Stimulated activated CD4-positive, alpha-beta T cell treated with anti-CD3 and anti-CD28 coated beads, Interleukin-15, amount 100 ng/mL, for 24 hours (primary cell): ENCODE measurements at places on chromosomes 4 and X.

DNA sequence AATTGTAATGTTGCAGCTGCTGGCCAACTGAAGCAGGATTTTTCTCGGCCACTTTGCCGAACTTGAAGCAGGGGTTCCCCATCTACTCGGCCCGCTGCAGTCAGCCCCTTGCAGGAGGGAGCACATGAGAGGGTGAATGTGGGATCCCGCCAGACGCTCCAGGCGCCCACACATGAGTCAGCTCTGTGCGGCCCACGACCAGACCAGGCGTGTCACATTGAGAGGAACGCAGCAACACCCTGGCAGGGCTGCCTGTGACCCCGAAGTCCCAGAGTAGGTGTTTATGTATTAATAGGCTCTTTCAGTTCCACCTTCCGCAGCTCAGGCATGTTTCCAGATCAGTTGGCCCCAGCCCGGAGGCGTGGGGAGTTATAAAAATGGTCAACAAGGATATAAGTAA, 344.7 kb upstream of the PABPC4L start:
- no peak for DNase-seq

- DNase-seq, result no peak
Observed at GRCh38 chrX:107199491-107199890, 6.7 kb downstream of the NUP62CL start.

GRCh38 chrX:115689931-115690330, 129.0 kb downstream of the PLS3 start:
- DNase-seq, result no peak

DNA sequence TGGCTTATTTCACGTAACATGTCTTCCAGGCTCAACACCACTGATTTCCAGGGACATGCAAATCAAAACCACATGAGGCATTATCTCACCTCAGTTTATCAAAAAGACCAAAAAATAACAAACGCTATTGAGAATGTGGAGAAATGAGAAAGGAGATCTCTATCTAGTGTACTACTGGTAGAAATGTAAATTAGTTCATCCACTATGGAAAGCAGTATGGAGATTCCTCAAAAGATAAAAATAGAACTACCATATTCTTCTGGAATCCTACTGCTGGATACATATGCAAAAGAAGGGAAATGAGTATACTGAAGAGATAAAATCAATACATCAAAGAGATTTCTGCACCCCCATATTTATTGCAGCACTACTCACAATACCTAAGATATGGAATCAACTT, 329.6 kb upstream of the NDST3 start:
- no peak for DNase-seq

GRCh38 chr4:26785810-26786209, 74.8 kb upstream of the STIM2 start:
- no peak for DNase-seq

- no peak for DNase-seq
Observed at GRCh38 chrX:13285693-13286092, 34.2 kb downstream of the ATXN3L start.

DNA sequence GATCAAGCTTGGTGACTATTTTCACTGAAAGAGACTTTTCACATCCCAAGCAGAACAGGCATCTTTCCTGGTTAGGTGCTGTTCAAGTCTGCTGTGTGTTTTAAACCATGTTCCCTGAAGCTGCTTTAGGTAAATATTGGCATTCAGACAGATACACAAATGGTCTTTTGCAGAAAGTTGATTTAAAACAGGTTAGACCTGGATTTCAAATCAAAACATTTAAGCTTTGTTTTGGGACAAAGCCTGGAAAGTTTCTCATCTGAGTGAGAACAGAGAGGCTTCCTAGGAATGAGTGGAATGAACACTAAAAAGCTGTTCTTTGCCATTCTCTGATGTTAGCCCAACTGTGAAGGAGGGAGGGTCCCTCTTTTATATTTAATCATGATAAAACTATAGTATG, 10.1 kb downstream of the ANXA3 start:
- DNase-seq, result no peak

- DNase-seq, result no peak
Observed at GRCh38 chr4:153295131-153295755, 49.2 kb upstream of the MND1 start.

DNA sequence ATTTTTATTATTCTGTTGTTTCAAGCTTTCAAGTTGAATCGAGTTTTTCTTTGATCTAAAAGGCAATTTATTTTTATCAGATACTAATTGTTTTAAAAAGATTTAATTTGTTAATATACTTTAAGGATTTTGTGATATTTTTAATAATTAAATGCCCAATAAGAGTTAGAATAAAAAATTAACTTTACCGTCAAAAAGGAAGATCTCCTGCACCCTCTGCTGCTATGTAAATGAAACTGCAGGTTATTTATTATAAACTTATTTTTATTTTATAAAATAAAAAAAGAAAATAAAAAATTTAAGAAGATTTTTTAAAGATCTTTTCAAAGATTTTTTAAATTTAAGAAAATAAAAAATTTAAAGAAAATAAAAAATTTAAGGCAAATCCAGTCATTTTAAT, 166.1 kb downstream of the CCSER1 start:
- DNase-seq, result no peak

- DNase-seq, result no peak
Observed at GRCh38 chr4:54696649-54697048, 38.9 kb downstream of the KIT start.

- DNase-seq, result no peak
Observed at GRCh38 chr4:175435381-175435783, 376.7 kb downstream of the GPM6A start.

DNA sequence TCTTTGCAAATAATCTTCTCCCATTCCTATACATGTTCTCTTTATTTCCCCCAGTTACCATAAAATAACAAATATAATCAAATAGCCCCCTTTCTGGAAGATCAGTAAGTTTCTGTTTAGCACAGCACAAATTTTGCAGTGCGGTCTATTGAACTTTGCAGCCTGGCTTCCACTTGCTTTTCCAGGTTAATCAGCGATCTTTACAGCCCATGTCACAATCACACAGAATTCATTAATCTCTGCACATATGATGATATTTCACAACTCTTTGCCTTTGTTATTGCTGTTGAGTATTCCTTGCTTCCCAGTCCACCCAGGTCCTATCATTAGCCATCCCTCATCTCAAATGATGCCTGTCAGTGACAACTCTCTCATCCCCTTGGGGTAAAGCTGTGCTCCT, 2358.0 kb downstream of the PCDH7 start:
- no peak for DNase-seq

- DNase-seq, result no peak
Observed at GRCh38 chrX:125004799-125005198, 314.9 kb upstream of the TEX13C start.

GRCh38 chr4:185112104-185112503, 31.0 kb upstream of the SLC25A4 start:
- DNase-seq, result no peak

DNA sequence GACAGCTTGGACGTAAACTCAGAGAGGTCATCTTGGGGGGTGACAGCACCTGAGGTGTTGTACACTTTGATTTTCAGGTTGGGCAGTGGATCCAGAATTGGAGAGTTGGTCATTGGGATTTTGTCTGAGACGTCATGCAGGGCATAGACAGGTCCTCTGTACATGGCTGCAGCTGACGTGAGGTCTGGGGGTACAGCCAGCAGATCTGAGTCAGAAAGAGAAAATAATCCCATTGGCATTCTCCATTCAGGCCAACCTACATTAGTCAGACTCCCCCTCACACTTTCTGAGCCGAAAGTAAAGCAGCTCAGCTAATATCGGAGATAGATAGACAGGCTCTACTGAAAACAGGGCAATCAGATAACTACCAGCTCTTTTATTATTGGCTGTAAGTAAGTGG, 329.7 kb downstream of the UNC5C start:
- no peak for DNase-seq

- peak; percentile 90 for DNase-seq
Observed at GRCh38 chr4:7803992-7804755, 135.5 kb downstream of the AFAP1 start.

- DNase-seq, result no peak
Observed at GRCh38 chrX:33457102-33457501, 245.8 kb upstream of the DMD start.

DNA sequence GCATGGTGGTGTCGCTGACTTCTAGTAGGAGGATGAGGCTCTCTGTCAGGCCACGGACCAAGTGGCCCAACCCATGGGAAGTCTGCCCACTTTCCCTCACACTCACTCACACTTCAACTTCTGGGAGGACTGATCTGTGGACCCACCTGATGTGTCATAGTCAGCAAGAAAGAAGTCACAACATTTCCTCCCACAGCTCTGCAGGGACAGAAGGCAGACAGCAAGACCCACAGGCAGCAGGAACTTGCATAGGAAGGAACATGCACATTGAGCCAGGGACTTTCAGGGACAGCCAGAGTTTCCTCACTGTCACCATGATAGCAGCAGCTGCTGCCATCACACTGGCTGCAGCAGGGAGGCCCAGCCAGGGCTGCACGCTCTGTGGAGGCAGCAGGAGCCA, 19.5 kb downstream of the XAGE5 start:
- DNase-seq, result no peak

GRCh38 chr4:183396227-183396637, 48.2 kb upstream of the CDKN2AIP start:
- no peak for DNase-seq

GRCh38 chr4:116636917-116637316, 448.5 kb downstream of the TRAM1L1 start:
- DNase-seq, result no peak

DNA sequence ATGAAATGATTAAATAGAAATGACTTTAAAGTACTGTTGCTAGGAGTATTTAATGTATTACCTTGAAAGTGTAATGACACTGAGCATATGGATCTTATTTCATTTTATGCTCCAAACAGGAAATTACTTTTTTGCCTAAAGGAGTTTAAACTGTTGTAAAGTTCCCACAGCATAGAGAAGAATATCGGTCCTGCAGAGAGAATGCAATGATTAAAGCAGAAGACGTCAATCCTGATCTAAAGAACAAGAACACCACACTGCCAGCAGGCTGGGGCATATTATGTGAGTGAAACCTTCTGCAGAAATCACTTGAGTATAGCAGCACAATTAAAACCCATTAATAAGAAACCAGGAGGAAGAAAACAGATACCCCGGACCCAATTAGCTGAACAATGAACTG, 72.8 kb upstream of the CAMK2D start:
- DNase-seq, result no peak

- no peak for DNase-seq
Observed at GRCh38 chr4:69039071-69039470, 57.2 kb upstream of the UGT2B7 start.

GRCh38 chr4:61950625-61951024, 750.5 kb downstream of the ADGRL3 start:
- DNase-seq, result no peak

- DNase-seq, result peak; percentile 8
Observed at GRCh38 chr4:147984065-147984777, 252.3 kb downstream of the ARHGAP10 start.

GRCh38 chrX:132088864-132089263, 39.0 kb downstream of the FRMD7 start:
- DNase-seq, result no peak

DNA sequence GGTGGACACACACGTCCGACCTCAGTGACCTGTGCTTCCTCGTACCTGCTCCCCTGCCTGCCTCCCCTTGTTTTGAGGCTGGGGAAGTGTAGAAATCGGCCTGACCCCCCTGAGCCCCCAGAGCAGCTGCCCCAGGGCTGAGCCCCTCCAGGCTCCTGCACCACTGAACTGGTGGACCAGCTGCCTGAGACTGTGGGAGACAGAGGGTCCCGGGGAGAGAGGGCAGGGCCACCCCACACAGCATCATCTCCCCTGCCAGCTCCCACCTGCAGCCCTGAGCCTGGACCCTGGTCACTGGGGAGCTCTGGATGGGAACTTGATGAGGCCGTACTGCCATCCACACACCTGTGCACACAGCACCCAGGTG, 15.0 kb upstream of the NAT8L start:
- no peak for DNase-seq

DNA sequence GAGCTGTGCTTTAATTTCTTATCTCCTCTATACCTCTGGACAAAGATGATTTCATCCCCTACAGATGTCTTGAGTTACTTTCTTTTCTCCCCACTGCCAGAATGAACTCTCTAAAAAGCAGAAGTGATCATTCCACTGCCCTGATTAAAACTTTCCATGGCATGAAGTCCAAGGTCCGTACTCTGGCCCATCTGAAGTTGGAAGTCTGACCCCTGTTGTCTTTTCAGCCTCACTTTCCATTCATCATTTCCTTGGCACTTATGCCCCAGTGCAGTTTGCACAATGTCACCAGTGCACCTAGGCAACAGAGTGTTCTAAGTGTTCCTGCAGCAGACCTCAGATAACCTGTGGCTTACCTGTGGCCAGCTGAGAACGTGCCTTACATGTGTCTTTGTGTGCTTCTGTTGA, 242.4 kb downstream of the FRAS1 start:
- no peak for DNase-seq

DNA sequence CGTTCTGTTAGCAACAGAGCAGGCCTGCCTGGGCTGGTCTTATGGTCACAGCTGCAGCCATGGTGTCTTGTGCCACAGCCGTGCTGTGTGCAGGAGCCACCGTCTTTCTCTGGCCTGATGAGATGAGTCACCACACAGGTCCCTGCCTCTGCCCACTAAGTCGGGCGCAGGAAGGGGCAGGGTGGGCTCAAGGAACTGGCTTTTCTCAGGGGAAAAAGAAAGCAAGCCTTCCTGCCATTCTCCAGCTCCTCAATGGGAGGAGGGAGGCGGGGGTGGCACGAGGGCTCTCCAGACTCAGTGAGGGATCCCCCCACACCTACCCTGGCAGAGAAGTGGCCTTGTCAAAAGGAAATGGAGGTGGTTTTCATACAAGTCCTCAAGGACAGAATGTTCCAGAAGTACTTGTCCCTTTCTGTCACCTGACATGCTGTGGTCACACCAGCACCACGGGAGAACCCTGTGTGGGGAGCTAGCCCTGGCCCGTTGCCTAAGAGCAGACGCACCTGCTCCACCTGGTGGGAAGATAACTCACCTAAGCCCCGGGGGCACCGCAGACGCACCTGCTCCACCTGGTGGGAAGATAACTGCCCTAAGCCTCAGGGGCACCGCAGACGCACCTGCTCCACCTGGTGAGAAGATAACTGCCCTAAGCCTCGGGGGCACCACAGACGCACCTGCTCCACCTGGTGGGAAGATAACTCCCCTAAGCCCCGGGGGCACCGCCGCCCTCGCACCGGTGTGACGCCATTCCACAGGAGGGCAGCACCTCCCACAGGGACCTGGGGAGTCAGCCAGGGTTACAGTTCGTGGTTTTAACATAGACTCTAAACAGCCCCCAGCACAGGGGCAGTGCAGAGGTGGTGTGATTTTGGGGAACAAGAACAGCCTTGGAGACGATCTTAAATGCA, 18.5 kb downstream of the UVSSA start:
- DNase-seq, result no peak

- no peak for DNase-seq
Observed at GRCh38 chr4:155515444-155516075, 138.8 kb upstream of the MAP9 start.

- no peak for DNase-seq
Observed at GRCh38 chrX:153476666-153477363, 6.4 kb upstream of the HAUS7 start.

DNA sequence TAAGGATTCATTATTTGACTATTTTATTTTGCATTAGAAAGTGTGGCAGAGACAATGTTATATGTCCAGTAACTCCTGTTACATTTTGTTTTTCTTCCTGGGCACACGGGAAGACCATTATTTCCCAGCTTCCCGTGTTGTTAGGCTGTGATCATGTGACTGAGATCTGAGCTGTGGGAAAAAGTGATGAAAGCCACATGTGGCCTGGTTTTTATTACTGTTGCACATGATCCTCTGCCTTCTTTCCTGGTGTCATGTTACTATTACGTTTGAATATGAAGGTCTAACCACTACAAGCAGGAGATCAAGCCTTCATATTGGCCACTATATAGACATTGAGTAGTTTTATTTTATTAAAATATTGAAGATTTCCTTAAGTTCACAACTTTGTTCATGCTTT, 28.2 kb upstream of the MID1 start:
- DNase-seq, result no peak
